Osteocyte (in vitro differentiated cells): ENCODE measurements at places on chromosomes 6 and 20. TPM values are rescaled to one million over a fixed set of nuclear protein-coding genes. Genes with fewer than 3 reads are reported as not detected.

Gene LRRN4
- not detected in 2 replicates for total RNA-seq

Gene TAPBP
- 117 and 130 TPM in 2 replicates for total RNA-seq

Gene C20orf202
- total RNA-seq, result not detected in 2 replicates

Gene TMEM217
- 3.5 and 5.0 TPM in 2 replicates for total RNA-seq

Gene ARID1B
- total RNA-seq, result 78.1 and 82.7 TPM in 2 replicates

Gene NOTCH4
- 0.83 and 1.5 TPM in 2 replicates for total RNA-seq

Gene ANKRD6
- 5.5 and 7.1 TPM in 2 replicates for total RNA-seq

Gene HRH3
- not detected in 2 replicates for total RNA-seq

Gene DNAH8
- 0.21 and 0.24 TPM in 2 replicates for total RNA-seq

Gene SLC13A3
- total RNA-seq, result 1.8 and 2.1 TPM in 2 replicates

Gene COX7A2
- total RNA-seq, result 253 and 267 TPM in 2 replicates

Gene LPIN3
- 2.9 and 3.2 TPM in 2 replicates for total RNA-seq

GRCh38 chr6:106347219-106347618 is 13.3 kb upstream of the CRYBG1 start:
- no peaks in the 10 kb centered on the region for H3K4me1 ChIP-seq
- peaks cover 52% of the 10 kb centered on the region for H3K27me3 ChIP-seq
- H3K4me3 ChIP-seq, result no peak overlapping the region
- no peaks in the 10 kb centered on the region for H3K36me3 ChIP-seq
- DNase-seq, result no peak
- no peak overlapping the region for H3K27ac ChIP-seq

DNA sequence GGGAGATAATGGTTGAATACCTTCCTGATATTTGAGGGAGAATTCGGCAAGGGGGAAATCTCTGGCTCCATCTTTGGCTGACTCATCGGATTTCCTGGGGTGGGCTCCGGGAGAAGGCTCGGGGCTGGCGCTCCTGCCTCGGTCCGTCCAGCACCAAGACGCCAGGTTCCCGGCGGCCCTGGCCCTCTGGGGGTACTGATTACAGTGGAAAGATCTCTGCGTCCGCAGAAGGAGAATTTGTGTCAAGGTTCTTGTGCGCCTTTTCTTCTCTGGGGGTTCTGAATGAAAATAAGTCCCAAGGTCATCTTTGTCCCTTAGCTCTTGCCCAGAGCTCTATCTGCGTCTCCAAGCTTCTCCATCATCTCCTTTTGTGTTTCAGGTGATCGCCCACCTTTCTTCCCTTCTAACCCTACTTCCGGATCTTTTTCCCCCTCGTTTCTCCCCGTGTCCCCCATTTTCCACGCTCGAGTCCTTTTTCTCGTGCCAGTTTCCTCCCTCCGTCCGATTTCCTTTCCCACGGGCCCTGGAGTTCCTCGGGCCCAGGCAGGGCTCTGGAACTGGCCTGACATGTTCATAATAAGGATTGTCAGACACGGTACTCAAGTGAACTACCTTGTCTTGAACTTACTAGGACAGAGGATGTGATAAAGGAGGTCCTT is 11.6 kb downstream of the NRN1 start:
- peaks cover 31% of the 10 kb centered on the region for H3K4me1 ChIP-seq
- H3K4me3 ChIP-seq, result no peak overlapping the region
- H3K36me3 ChIP-seq, result no peaks in the 10 kb centered on the region
- no peak overlapping the region for H3K27ac ChIP-seq
- peaks cover 85% of the 10 kb centered on the region for H3K27me3 ChIP-seq

- H3K27me3 ChIP-seq, result no peaks in the 10 kb centered on the region
- H3K27ac ChIP-seq, result peak overlapping the region; percentile 19
- DNase-seq, result no peak
- peaks cover 3% of the 10 kb centered on the region for H3K36me3 ChIP-seq
- peaks cover 29% of the 10 kb centered on the region for H3K4me1 ChIP-seq
Observed at GRCh38 chr6:161407581-161407980, 133.7 kb upstream of the AGPAT4 start.

DNA sequence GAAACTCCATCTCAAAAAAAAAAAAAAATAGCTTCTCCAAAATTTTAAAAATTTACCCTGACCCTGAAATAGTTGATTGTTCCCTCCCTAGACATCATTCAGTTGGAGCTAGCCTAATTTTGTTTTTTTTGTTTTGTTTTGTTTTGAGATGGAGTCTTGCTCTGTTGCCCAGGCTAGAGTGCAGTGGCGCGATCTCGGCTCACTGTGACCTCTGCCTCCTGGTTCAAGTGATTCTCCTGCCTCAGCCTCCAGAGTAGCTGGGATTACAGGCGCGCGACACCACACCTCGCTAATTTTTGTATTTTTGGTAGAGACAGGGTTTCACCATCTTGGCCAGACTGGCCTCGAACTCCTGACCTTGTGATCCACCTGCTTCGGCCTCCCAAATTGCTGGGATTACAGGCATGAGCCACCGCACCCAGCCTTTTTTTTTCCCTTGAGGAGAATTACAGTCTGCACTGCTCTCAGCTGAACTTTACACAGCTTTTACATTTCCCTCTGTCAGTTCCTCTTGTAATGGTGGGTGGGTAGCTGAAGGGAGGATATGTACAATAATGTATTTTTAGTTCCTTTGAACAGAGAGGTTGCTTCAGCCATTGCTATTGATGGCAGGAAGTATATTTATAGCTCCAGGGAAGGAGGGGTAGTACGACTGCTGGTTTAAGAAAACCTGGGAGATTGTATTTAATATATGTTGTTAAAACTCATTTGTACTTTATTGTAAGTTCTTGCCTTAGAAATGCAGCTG is 27.7 kb downstream of the PTPRA start:
- peaks cover 8% of the 10 kb centered on the region for H3K36me3 ChIP-seq
- peak overlapping the region; percentile 7 for H3K27ac ChIP-seq
- peaks cover 5% of the 10 kb centered on the region for H3K4me1 ChIP-seq
- no peaks in the 10 kb centered on the region for H3K27me3 ChIP-seq
- DNase-seq, result no peak
- no peak overlapping the region for H3K4me3 ChIP-seq

- DNase-seq, result no peak
- H3K4me3 ChIP-seq, result no peak overlapping the region
- H3K4me1 ChIP-seq, result peaks cover 33% of the 10 kb centered on the region
- H3K27ac ChIP-seq, result no peak overlapping the region
- H3K36me3 ChIP-seq, result no peaks in the 10 kb centered on the region
- H3K27me3 ChIP-seq, result no peaks in the 10 kb centered on the region
Observed at GRCh38 chr20:38132156-38132909, 32.7 kb downstream of the TGM2 start.

- peak; percentile 83 for DNase-seq
- H3K4me3 ChIP-seq, result peak overlapping the region; percentile 19
- peak overlapping the region; percentile 95 for H3K27ac ChIP-seq
- H3K27me3 ChIP-seq, result no peaks in the 10 kb centered on the region
Observed at GRCh38 chr20:34522969-34523871, 7.0 kb downstream of the DYNLRB1 start.

DNA sequence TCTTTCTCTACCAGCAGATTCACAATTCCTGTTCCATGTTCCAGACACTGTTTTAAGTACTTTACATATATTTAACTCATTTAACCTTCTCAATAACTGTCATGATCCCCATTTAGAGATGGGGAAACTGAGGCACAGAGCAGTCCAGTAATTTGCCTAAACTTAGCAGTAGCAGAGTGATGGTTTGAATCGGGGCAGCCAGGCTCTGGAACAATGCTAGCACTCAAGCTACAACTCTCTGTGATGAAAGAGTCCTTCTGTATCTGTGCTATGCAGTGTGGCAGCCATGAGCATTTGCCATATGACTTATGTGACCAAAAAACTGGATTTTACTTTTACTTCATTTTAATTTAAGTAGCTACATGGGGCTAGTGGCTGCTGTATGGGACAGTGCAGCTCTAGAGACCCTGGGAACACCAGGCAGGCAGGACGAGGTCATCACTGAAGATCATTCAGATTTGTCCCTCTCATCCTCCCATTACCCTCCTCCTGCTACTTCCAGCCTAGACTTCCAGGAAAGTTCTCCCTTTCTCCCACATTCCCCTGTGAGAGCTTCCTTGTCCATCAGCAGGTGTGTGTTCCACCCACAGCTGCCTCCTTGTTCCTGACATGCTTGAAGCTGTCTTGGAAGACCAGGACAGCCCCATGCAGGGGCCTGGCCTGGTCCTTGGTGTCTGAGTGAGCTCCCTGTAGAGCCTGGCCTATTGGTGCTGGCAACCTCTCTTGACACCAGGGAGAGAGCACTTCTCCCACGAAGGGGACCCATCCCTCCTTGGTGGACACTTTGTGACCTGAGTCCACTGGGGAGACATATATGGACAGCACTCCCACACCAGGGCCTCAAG is 157.0 kb downstream of the MRPL14 start:
- peak; percentile 59 for DNase-seq
- no peaks in the 10 kb centered on the region for H3K36me3 ChIP-seq
- H3K4me3 ChIP-seq, result no peak overlapping the region

DNA sequence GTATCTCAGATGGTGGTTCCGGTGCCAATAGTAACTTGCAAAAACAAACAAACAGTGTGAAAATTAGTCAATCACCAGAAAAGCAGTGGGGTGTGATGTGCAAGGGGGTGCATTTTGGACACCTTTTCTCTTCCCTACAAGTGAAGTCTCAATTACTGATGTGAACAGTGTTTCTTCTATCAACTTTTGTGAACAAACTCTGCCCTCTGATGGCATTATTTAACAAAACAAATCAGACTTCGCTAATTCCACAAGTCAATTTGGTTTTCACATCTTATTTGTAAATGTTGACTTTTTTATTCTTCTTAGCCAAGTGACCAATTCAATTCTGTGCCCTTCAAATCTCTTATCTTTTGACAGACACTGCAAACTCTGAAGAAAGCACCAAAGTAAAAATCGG is 212.2 kb downstream of the UST start:
- peaks cover 5% of the 10 kb centered on the region for H3K36me3 ChIP-seq
- H3K27me3 ChIP-seq, result no peaks in the 10 kb centered on the region
- DNase-seq, result no peak

GRCh38 chr20:56359212-56360132 is 698 bp downstream of the FAM210B start:
- DNase-seq, result no peak
- H3K27me3 ChIP-seq, result peaks cover 6% of the 10 kb centered on the region
- H3K36me3 ChIP-seq, result peaks cover 3% of the 10 kb centered on the region
- peak overlapping the region; percentile 89 for H3K4me3 ChIP-seq
- H3K27ac ChIP-seq, result peak overlapping the region; percentile 93

GRCh38 chr6:157217894-157218370 is 105.4 kb downstream of the TMEM242 start:
- H3K36me3 ChIP-seq, result no peaks in the 10 kb centered on the region
- DNase-seq, result no peak
- H3K4me1 ChIP-seq, result peaks cover 41% of the 10 kb centered on the region
- no peak overlapping the region for H3K4me3 ChIP-seq
- no peaks in the 10 kb centered on the region for H3K27me3 ChIP-seq
- no peak overlapping the region for H3K27ac ChIP-seq

- no peak overlapping the region for H3K27ac ChIP-seq
- H3K36me3 ChIP-seq, result no peaks in the 10 kb centered on the region
Observed at GRCh38 chr6:81023007-81023582, 729.4 kb downstream of the TENT5A start.

DNA sequence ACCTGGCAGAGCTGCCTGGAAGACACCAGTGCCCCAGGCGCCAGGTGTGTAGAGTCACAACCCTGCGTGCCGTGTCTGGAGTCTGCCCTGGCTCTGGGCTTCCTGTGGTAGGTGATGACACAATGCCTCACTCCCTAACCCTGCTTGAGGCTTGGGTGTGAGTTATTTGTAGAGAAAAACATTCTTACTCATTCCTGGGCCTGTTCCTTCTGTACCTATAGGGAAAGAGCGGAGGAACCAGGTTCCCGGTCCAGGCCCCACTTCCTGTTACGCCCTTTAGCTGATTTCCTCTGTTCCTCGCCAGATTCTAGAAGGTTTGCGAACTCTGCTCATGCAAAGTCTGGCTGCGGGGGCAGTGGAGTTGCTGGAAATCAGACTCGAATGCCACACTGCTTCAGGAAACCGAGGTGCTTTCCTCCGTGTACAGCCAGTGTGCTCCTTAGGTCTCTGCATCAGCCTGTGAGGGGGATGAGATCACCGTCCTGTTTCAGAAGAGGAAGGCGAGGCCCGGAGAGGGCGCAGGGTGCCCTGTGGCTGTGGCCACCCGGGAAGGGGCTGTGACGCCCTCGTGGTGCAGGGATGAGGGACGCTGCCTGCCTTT is 67.1 kb upstream of the DUSP22 start:
- DNase-seq, result no peak
- H3K27ac ChIP-seq, result no peak overlapping the region
- H3K4me3 ChIP-seq, result no peak overlapping the region
- H3K4me1 ChIP-seq, result peaks cover 13% of the 10 kb centered on the region

DNA sequence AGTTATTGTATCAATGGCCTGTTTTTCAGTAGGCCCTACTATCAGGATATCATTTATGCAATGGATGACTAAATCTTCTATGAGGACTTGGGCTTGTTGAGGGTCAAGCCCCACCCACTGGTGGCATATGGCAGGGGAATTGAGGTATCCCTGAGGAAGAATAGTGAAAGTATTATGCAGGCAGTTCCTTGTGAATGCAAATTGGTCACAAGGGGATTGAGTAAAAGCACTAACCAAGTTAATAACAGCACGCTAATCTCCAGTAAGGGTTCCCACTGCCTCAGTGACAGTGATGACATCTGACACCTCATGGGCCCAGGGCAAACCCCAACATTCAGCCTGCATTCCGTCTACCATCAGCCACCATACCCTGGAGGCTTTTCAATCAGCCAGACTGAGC is 14.9 kb downstream of the BPIFA1 start:
- no peak overlapping the region for H3K4me3 ChIP-seq
- no peak overlapping the region for H3K27ac ChIP-seq
- H3K27me3 ChIP-seq, result peaks cover 23% of the 10 kb centered on the region

GRCh38 chr6:127518191-127518709 is 885 bp downstream of the MTCL3 start:
- H3K4me1 ChIP-seq, result peaks cover 23% of the 10 kb centered on the region
- H3K4me3 ChIP-seq, result no peak overlapping the region
- peaks cover 65% of the 10 kb centered on the region for H3K27me3 ChIP-seq

GRCh38 chr20:63941282-63942081 is 14.7 kb downstream of the UCKL1 start:
- no peak for DNase-seq
- H3K36me3 ChIP-seq, result peaks cover 3% of the 10 kb centered on the region
- no peaks in the 10 kb centered on the region for H3K27me3 ChIP-seq
- peaks cover 2% of the 10 kb centered on the region for H3K4me1 ChIP-seq
